HT1080 (cell line): ENCODE measurements at places on chromosomes 7 and 10. TPM values are rescaled to one million over a fixed set of nuclear protein-coding genes. Genes with fewer than 3 reads are reported as not detected.

The SCIN gene
- 0.03 TPM in 1 of 2 replicates, not detected in the other for total RNA-seq

The BBIP1 gene
- total RNA-seq: 35.8 and 43.1 TPM in 2 replicates

The TRIM24 gene
- total RNA-seq: 15.8 and 18.9 TPM in 2 replicates

The FAM25C gene
- not detected in 2 replicates for total RNA-seq

The DLX6 gene
- 0.45 and 0.80 TPM in 2 replicates for total RNA-seq

The RADIL gene
- total RNA-seq: 0.14 and 0.57 TPM in 2 replicates

GRCh38 chr10:127736915-127737562, at the start of gene FOXI2:
Gene FOXI2, plus strand, starts transcription at chr10:127737185. Its CDS starts 89 bp downstream, at chr10:127737274.
- no peak for DNase-seq

GRCh38 chr7:88460650-88461049, 154.0 kb upstream of the STEAP4 start:
- DNase-seq: no peak

GRCh38 chr10:131280101-131280500, 31.4 kb downstream of the TCERG1L start:
- no peak for DNase-seq

DNA sequence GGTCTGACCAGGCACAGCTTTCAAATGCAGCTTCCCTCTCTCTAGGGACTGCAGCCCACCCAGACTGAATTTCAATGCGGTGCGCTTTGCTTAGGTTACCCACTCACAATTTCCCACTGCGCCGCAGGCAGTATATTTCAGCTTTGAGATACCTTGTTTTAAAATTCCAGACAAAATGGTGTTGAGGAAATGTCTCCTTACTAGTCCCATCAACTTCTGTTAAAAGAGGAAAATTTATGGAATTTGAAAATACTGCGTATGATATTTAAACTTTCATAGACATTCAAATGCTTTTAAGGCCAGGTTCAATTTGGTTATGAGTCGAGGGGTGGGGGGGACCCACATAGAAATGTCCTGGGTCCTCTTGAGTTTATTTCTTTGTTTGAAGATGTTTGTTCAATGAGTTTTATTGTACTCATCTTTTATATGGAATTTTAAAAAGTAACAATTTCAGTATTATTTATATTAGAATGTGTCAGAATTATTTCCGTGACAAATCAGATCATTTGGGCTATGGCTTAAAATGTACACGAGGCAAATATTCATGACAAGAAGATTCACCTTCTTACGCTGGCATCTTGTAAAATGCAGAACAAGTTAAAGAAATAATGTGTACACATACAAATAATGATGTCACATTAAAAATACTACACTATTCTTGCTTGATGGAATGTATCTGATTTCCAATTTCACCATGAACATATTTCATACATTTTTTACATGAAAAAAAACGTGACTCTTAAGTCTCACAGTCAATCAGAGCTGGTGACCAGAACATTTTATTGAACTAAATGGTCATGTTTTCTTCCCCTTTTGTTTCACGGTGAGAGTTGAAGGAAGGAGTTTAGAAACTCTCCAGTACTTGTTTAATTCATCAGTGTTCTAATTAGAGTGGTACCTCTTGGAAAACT, 1.3 kb downstream of the IKZF1 start:
- no peak for DNase-seq

- DNase-seq: no peak
These were observed 61.4 kb downstream of the CREB5 start for GRCh38 chr7:28473571-28474281.

GRCh38 chr7:30922596-30922995, 10.9 kb downstream of the AQP1 start:
- no peak for DNase-seq

GRCh38 chr7:74479961-74480829, 26.5 kb downstream of the GTF2IRD1 start:
- DNase-seq: no peak

- DNase-seq: peak; percentile 55
These were observed 655.6 kb downstream of the LRMDA start for GRCh38 chr10:76086761-76087639.

- DNase-seq: peak; percentile 45
These were observed 433.7 kb upstream of the TPK1 start for GRCh38 chr7:145269418-145270161.

DNA sequence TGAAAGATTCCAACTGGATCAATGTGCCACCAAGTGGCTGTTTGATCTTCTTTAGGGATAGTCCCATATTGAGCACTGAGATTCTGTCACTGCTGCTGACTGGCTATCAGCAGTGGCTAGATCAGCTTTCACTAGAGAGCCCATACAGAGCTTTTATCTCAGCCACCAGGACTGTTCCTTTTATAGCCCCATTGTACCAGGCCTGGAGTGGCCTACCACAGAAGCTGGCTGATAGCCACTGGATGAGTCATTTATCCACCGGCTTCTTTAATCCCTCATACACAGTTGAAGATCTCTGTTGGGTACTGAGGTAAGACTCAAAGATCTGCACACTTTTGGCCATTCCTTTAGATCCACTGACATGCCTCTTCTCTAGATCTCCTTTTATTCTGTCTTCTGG, 1101.1 kb downstream of the SORCS3 start:
- DNase-seq: peak; percentile 82

DNA sequence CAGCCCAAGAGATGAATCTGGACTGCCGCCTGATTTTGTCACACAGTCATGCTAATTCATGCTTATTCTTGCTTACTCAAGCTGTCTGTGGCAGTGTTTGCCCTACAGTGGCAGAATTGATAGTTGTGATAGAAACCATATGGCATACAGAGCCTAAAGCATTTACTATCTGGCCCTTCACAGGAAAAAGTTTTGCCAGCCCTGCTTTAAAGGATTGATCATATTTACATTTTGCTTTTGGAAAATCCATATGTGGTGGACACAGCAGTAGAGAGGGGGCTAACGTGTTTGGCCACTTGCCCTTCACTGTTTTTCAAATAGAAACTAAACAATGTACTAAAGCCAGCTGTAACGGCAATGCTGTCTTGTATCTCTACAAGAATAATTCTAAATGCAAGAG, 974.0 kb upstream of the GHITM start:
- DNase-seq: no peak

- DNase-seq: peak; percentile 52
These were observed 127.8 kb downstream of the CELF2 start for GRCh38 chr10:11145495-11145855.

DNA sequence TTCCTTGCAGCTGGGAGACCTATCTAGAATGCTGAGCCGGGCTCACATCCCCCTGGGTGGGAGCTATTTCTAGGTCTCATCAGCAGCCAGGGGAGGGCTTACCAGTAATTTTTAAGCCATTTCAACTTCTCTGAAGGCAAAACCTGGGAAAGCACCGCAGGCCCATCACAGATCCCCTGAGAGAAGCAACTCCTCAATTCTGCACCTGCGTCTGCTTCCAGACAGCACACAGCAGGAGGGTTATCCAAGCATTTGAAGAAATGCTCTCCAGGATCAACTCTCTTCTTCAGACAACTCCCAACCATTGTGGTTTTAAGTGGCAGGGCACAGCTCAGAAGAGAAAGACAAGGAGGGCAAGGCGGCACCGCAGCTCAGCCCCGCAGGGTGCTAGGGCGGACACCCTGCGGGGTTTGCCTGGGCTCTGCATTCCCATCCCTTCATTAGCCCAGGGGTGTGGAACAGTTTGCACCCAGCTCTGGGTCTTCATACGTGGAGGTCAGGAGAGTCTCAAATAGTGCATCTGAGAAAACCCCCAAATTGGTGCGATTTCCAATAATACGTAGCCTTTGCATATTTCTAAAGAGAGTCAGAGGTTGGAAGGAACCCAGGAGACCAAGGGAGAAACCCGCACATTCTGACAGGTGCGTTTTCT, 618.7 kb downstream of the DNAJB6 start:
- no peak for DNase-seq
